CD4-positive, alpha-beta T cell treated with Interleukin-15 for 4 hours (primary cell): ENCODE measurements at places on chromosomes 2 and 18.

DNA sequence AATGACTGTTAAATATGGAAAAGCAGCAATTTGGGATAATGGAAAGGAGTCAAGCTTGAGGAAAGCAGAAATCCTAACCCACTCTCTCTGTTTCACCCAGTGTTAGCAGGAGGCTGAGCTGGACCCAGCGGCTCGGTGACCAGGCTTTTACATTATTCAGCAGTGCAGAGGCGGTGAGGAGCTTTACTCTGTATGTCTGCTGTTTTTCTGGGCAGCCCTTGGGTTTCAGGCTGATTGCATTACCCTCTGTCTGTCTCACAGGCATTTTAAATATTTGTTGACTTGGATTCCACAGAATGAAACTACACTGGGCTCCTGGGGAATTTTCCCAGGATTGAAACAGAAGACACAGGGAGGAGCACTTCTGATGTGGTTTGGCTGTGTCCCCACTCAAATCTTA lies 368.0 kb downstream of the GALR1 start:
- DNase-seq = no peak

GRCh38 chr18:64037812-64038414 lies 68.0 kb downstream of the SERPINB8 start:
- DNase-seq = peak; percentile 12

DNA sequence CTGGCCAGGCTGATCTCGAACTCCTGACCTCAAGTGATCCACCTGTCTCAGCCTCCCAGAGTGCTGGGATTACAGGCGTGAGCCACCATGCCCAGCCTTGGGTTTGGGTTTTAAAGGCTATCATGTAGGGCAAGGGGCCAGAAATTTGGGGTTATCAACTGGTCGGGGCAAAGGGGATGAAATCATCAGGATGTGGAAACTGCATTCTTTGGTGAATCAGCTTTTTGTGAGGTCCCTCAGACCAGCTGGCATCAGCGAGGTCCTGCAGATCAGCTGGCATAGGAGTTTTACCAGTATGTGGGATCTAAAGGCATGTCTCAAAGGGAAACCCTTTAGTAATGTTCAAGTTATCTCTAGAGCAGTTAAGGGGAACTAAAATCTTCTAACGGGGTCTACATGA lies 6.4 kb upstream of the GEMIN6 start:
- DNase-seq = no peak

GRCh38 chr2:19580264-19580663 lies 221.8 kb upstream of the OSR1 start:
- no peak for DNase-seq

GRCh38 chr2:197369228-197369932 lies 58.8 kb upstream of the ANKRD44 start:
- no peak for DNase-seq

GRCh38 chr2:72822794-72823193 lies 3.0 kb downstream of the EXOC6B start:
- no peak for DNase-seq

GRCh38 chr2:134079373-134079772 lies 174.5 kb upstream of the MGAT5 start:
- no peak for DNase-seq

DNA sequence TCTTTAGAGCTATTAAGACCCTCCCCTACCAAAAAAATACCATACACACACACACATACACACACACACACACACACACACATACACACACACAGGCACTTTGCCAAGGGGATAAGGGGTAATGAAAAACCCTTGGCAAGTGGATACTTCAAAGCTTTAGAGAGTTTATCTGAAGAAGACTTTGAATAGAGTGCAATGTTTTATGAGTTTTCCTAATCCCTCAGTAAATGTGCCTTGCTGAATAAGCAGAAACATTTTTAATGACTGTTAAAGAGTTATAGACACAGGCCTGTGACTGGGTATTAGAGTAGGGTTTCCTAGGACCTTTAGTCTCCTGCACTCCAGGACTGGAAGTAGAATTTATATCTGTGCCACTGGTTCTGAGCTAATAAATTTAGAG lies 75.5 kb upstream of the CTAGE1 start:
- no peak for DNase-seq

DNA sequence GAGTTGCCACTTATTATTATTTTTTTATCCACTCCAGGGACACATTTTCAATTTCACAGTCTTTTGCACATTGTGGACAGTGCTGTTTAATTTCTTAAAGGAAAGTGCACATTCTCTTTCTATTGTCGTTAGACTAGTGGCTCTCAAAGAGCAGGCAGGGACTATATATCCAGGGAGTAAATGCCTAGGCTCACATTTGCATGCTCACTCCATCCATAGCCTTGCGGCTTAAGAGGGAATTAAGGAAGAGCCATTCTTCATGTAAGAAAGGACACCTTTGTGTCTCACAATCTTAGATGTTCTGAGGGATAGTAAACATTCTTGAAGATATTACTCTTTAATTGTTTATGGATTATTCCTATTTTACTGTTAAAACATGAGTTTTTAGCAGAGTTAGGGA lies 70.8 kb downstream of the FIGN start:
- no peak for DNase-seq

DNA sequence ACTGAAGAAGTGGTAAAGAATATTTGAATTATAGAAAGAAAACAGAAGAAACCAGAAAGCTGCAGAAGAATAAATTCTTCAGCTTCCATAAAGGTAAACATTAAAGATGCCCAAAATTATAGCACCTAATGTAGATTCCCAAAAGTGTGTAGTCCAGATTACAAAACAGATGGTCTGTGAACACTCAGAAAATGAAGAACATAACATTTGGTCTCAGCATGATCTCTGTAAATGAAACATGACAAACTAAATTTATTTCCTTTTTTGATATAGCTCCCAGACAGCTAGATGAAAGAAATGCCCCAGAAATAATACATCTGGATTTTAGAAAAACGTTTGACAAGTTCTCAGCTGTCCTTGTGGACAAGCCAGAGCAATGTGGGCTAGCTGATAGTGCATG lies 794.2 kb upstream of the NXPH2 start:
- no peak for DNase-seq

GRCh38 chr2:8170552-8171327 lies 511.1 kb upstream of the ID2 start:
- DNase-seq = no peak

DNA sequence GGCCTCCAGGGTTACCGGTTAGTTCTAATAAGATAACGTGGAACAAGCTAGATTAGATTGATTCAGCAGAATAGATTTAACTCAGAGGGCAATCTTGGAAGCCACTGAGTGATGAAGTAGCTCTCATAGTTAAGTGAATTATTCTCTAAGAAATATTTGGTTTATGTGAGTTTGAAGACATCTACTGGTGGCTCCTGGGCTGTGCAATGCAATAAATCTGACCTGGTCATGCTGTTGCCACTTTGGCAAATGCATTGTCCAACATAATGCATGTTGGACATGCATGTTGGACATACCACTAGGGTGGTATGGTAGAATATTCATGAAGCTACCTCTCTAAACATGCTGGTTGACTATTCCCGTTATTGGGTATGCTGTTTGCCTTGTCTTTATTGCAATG lies 493.7 kb upstream of the VRK2 start:
- DNase-seq = no peak

- DNase-seq = no peak
Measured at GRCh38 chr2:189648846-189649509, 12.3 kb upstream of the ASNSD1 start.

DNA sequence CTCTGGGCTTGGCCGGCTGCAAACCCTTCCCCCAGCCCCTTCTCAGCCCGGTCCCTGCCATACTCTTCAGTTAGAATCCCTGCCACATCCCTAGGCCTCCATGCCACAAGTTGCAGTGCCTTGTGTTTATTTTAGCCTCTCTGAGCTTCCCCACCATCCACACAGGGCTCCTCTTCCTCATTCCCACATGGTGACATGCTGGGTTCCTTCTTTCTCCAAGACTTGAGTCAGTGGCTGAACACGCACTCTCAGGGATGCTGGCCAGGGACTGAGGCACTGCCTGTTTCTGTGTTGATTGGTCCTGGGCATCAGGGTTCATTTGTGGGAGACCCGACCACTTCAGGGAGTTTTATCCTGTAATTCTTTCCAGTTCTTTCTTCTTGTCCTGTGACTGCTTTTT lies 56.3 kb downstream of the KCNS3 start:
- no peak for DNase-seq

GRCh38 chr18:10559553-10560451 lies 34.0 kb downstream of the NAPG start:
- no peak for DNase-seq

DNA sequence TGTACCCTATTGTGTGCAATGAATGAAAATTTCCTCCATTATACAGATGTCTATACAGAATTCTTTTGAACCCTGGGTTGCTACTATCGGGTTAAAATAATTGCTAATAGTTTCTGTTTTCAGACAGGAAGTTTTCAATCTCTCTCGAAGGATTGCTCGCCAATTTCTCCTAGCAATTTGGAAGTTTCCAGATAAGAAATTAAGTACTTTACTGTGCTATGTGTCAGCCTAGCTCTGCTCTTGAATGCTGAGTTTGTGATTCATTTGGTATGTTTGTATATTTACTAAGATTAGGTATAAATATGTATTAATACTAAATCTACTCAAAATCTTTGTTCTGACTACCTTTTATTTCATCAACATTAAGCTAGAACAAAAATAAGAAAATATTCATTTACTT lies 74.6 kb upstream of the ARL5A start:
- no peak for DNase-seq

- no peak for DNase-seq
Measured at GRCh38 chr2:55500025-55500424, 19.5 kb upstream of the CFAP36 start.

DNA sequence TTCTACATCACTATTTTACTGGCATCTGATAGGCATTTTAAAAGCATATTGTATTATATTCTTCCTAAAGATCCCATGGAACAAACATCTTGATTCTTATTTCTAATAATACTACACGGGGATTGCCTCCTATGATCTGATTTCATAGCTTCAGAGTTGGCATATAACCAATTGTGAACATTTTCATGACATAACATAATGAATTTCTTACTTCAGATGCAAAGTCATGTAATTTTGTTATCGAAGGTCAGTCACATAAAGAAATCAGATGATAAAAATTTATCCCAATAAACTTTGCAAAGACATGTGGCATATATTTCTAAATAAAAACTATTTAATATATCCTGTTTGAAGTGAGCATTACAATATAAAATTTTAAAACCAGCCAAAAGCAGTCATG lies 93.3 kb downstream of the COL5A2 start:
- no peak for DNase-seq

GRCh38 chr2:104871972-104872865 lies 18.3 kb downstream of the POU3F3 start:
- DNase-seq = no peak

DNA sequence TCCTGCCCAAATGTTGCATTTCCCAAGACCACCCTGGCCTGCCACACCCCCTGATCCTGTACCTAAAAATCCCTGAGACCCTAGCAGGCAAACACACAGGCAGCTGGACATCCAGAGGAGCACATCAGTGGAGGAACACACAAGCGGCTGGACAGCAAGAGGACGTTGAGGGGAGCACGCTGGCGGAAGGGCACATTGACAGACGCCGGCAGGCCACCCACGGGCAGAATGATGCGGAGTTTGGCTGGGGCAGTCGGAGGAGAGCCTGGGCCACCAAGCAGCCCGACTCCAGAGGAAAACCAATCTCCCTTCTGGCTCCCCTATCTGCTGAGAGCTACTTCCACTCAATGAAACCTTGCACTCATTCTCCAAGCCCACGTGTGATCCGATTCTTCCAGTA lies 47.7 kb downstream of the EMX1 start:
- DNase-seq = no peak

GRCh38 chr2:56034258-56034657 lies 110.7 kb upstream of the EFEMP1 start:
- no peak for DNase-seq

DNA sequence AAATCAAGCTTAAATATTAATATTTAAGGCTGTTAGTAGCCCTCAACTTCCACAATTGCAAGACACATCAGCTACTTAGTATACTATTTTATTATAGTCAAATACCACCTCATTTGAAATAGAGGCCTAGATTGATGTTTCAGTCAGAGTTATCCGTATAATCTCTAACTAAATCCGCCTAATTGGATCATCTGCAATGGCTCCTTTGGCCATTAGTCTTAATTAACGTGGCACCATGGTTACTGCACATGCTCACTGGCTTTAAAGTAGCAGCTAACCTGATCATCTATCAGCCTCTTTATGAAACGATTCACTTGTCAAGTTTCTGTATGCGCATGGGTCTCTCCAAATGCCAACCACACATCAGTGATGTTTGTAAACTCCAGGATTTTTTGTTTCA lies 112.3 kb downstream of the COLEC12 start:
- DNase-seq = no peak

DNA sequence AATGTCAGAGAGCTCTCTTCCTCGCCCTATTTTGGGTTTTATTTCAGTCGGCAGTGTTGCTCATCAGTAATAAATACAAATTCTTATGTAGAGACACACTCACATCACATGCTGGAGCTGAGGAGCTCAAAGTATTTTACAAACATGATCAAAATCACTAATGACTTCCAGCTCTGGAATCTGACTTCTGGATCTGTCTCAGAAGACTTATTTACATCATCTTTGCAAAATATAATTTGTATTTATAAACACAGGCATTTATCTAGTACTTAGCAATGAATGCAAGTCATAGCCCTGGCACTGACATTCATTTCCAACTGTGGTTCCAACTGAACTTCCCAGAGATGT lies 327.1 kb downstream of the NCKAP5 start:
- no peak for DNase-seq

DNA sequence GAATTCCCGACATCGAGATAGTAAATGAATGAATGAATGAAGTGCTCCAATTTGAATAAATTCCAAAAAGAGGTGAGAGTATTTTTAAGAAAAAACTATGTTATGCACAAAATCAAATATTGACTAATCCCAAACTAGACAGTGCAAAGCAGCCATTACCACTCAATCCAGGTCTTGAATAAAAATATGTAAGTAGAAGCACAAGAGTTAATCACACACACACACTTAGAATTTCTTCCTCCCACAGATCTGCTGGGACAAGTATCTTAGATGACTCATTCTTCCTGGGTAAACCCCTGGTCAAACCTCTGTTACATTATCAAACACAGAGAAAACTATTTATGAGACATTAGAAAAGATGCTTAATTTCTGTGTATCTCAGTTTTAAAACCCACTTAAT lies 102.0 kb downstream of the PLA2R1 start:
- no peak for DNase-seq

GRCh38 chr2:7745369-7745768 lies 828.2 kb downstream of the RNF144A start:
- no peak for DNase-seq

DNA sequence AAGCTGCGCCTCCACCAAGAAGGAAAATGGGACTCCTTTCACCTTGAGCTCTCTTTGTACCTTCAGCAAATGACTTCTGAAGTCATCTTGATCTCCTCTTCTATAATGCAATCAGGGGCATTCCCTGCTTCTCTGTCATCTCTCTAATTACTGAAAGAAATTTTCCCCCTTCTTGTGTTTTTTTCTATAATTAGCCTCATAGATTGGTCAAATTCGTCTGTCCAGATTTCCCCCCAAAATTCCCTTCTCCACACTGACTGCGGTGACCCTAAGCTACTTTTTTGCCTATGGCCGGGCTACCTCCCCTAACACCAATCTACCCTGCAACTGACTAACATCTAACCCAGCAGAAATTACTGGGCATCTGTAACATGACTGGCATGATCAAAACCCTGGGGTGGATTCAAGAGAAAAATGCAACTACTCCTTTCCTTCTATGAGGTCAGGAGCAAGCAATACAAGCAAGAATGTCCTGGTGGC lies 168.6 kb downstream of the BCL2 start:
- DNase-seq = no peak

- no peak for DNase-seq
Measured at GRCh38 chr2:1688161-1688560, 56.2 kb downstream of the PXDN start.

- DNase-seq = no peak
Measured at GRCh38 chr2:121489284-121489683, 41.4 kb upstream of the RNU4ATAC start.
